ENCODE measurements at places on chromosomes 7 and 10.

- no peak for DNase-seq
These were observed 147.3 kb upstream of the PDE1C start for GRCh38 chr7:32217341-32218153.

- no peak for DNase-seq
These were observed 1.0 kb downstream of the TNS3 start for GRCh38 chr7:47580811-47581331.

- DNase-seq = no peak
These were observed 277.5 kb downstream of the PLXNA4 start for GRCh38 chr7:132298790-132299189.

DNA sequence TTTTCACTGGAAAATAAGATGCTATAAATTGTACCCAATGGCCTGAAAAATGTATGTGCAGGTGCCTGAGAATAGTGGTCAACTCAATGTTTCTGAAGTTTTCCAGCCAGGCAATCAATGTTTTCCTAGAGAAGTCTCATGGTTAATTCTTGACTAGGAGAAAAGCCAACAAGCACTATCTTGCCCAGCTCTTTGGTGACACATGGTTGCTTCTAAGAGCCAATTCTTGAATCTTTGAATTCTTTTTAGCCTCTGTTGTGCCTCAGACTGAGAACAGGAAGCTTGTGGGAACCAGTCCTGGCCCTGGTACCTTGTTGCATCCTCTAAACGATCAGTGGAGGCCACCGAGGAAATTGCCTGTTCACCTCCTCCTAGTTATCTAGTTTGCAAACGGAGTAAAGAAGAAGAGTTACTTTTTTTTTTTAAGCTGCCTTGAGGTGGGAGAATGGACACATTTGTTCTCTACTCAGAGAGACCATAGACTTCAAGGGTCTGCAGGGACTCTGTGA lies 144.0 kb upstream of the MKLN1 start:
- DNase-seq = no peak

- no peak for DNase-seq
These were observed 193.1 kb upstream of the KLF14 start for GRCh38 chr7:130927062-130927461.

- no peak for DNase-seq
These were observed 71.3 kb downstream of the CUL1 start for GRCh38 chr7:148770004-148770403.

- no peak for DNase-seq
These were observed 11.4 kb downstream of the ATG9B start for GRCh38 chr7:151012911-151013347.

GRCh38 chr7:93862651-93863050 lies 27.9 kb downstream of the TFPI2 start:
- DNase-seq = no peak

DNA sequence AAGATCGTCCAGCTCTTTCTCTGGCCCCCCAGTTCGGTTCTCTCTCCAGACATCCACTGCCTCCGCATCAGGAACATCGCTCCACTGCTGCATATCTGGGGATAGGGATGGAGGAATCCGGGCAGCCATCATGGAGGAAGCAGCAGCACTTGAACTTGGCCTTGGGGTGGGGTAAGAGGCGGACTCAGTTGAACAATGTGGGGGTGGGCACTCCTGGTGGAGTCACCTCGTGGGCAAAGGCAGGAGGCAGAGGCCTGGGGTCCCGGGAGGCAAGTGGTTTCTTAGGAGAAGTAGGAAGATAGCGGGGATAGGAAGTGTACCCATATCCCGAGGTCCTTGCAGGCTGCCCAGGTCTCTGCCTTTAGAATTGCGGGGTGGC lies 98.3 kb downstream of the CHST15 start:
- DNase-seq = no peak

DNA sequence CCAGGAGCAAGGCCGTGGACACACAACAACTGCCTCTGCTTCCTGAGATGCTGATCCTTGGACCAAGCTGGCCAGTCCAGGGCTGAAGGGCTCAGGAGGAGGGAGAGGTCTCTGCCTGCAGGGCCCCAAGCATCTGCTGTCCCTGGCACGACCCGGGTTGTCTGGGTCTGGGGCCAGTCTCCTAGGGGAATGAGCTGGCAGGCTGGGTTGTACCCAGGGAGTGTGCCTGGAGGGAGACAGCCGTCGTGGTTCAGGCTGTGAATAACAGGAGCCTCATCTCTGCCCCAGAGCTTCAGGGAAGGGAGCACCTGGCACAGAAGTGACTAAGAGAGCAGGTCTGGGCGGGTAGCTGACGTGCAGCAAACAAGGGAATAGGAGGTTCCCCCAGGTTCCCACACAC lies 17.9 kb upstream of the SERPINE1 start:
- no peak for DNase-seq

- DNase-seq = no peak
These were observed 56.8 kb downstream of the AUTS2 start for GRCh38 chr7:69654849-69655707.

DNA sequence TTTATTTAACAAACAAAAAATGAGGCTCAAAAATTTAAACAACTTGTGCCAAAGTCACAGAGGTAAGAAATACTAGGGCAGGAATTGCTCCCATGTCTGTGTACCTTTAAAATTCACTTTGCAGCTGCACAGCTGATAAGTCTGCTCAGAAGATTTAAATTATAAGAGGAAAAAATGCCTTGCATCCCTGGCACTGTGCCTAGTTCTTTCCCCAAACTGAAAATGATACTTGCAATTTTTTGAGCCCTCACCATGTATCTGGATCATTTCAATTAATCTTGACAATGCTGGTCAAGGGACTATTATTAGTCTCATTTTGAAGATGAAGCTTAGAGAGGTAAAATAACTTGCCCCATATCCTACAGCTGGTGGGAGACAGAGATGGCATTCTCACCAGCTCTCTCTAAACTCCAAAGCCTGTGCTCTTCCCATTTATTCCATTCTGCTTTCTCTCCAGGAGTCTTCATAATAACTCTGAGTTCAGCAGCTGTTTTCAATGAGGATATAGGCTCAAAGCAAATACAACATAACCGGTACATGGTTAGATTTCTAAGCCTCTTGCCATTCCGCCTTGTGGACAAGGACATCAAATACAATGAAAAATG lies 350.5 kb upstream of the LRRTM3 start:
- no peak for DNase-seq

GRCh38 chr10:95346715-95347401 lies 56.1 kb upstream of the PDLIM1 start:
- DNase-seq = no peak

- no peak for DNase-seq
These were observed 149.1 kb upstream of the ADO start for GRCh38 chr10:62655337-62655994.

- DNase-seq = no peak
These were observed 4.7 kb downstream of the DNAH11 start for GRCh38 chr7:21547501-21547900.

GRCh38 chr7:21851559-21851967 lies 94.1 kb downstream of the CDCA7L start:
- no peak for DNase-seq

DNA sequence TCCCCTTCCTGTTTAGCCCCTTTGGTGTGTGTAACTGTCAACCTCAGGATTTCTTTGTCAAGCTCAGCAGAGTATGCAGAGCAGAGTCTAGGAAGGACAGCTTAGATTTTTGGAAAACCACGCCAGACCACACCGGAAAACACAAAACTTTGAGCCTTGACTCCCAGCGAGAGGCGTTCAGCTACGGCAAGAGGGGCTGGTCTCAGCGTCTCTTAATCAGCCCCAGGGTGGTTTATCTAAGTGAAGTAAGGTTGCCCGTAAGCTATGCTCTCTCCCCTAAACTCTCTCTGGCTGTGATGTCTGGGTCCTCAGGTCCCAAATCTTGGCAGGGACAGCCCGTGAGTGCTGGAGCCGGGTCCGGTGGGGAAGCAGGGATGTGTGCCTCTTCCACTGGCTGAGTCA lies 230.9 kb downstream of the KLF6 start:
- no peak for DNase-seq

DNA sequence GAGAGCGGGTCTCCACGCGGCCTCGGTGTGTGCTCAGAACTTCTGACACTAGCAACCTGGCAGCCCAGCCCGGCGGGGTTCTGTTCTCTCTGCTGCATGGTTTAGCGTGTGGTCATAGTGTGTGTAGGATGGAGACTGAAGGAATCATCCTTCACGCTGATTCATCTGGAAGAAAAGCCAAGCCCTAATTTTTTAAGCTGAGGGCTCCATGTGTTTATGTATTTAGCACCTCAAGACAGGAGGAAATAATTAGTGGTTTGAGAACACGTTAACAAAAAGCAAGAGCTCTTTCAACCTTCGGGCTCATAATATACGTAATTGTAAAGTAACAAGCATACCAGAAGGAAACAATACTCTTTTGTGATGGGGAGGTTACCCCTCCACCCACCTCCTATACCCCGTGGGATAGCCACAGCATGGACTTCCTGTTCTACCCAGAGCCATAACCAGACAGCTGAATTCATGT lies 504.6 kb upstream of the MKI67 start:
- no peak for DNase-seq

GRCh38 chr10:42999385-43000020 lies 77.4 kb upstream of the RET start:
- DNase-seq = no peak

DNA sequence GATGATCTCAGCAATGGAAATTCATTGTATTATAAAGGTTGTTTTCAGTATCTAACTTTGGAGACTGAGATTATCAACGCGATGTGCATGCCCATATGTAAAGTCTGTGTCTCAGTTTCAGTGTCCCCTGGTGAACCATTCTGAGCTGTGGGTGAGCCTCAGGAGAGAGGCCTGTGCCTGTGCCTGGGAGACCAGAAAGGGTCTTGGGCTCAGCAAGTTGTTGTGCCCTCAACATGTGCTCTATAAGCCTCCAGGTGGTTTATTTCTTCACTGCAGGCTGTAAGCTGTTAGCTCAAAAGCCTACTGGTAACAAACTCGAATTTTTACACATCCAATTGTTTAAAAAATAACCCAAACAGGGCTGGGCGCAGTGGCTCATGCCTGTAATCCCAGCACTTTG lies 151.9 kb downstream of the PKD1L1 start:
- DNase-seq = no peak

- DNase-seq = no peak
These were observed 33.7 kb downstream of the ADD3 start for GRCh38 chr10:110041479-110041829.

DNA sequence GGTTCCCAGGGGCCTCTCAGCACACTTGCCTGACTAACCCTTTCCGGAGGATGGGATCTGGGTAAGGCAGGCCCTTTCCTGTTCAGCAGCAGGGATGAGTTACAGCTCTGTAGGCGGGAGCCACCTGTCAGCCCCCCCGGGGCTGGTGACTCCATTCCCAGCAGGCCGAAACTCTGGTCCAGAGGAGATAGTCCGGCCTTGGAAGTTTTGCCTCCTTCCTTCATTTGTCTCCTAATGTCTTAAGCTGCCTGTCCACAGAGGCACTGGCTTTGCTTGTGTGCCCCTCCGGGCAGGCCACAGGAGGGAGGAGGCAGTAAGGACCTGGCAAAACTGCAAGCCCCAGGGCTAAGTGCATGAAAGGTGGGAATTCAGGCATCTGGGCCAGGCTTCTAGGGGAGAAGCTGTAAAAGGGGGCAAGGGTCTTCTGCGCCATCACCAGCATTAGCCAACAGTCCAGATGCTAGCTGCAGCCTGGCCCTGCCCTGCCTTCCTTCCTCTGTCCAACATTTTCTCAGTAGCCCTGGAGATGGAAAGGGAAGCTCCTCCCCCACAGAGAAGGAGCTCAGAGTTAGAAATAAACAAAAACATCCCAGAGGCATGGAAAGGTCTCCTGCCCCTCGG lies 1.2 kb downstream of the ADIRF start:
- DNase-seq = no peak

- no peak for DNase-seq
These were observed 24.3 kb upstream of the EMX2 start for GRCh38 chr10:117518246-117518645.

GRCh38 chr7:44185729-44186128 lies 3.5 kb downstream of the GCK start:
- DNase-seq = no peak

- no peak for DNase-seq
These were observed 81.9 kb downstream of the BMPER start for GRCh38 chr7:33986951-33987947.

DNA sequence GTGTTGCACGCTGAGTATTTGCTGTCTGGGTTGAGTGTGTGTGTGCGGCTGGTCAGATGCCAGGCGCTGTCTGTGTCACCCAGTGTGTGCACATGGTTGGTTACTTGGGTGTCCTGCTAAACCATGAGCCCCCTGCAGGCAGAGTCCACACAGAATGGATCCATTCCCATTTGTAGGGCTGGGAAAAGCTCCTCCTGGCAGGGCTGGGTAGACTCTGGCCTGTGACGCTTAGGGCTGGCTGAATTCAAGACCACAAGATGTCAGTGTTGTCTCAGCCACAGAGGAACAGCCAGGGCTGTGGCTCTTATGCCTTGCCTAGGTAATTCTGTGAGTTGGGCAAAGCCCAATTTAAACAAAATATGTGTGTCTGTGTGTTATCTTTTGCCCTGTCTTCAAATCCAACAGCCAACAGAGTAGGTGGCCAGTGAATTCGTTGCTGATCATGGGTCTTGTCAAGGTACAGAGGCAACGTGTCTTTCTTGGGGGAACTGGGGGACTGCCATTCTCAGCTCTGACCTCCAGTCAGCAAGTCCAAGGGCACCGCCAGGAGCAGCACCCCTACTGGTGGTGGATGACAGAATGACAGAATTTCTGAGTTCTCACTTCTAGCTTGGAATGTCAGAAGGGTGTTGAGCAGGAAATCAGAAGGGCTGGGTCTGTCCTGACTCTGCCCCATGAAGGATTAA lies 285.1 kb downstream of the CCSER2 start:
- no peak for DNase-seq

DNA sequence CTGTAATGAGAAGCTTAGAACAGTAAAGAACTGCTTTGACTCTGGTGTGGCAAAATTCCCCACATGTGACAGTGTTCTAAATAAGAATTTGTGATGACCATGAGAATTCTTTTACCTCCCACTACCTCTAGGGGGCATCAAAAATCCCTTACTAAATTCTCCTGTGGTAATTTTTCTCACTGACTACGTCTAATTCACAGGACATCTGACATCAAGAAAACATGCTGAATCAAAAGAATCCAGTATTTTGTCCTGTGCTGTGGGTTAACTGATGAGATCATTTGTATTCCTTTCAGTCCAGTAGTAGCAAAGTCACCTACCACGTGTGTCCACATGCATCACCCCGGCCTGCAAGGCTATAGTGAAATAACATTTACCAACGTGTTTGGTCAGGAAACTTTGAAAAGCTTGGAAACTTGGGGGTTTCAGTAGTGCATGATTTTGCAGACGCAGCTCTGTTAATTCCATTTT lies 103.8 kb downstream of the ATE1 start:
- no peak for DNase-seq
